ENCODE measurements at places on chromosomes 3 and 15.
A peak's percentile ranks its signal among the peaks of the same experiment; 100 is the strongest.

DNA sequence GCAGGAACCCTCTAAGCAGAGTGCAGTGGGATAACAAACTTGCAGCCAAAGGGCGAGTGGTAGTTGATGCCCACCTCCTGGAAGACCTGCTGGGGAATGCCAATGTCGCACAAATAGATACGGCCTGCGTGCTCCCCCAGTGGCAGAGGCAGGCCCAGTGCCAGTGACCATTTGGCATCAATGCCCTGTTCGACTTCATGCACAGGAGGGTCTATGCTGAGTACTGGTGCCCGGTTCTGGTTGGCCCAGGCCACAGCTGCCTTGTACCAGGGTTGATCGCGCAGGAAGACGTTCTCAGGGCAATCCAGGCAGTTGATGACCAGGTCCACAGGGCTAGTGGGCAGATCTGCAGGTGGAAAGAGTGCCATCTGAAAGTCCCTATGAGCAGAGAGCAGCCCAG, 17.0 kb downstream of the CLK3 start:
- DNase-seq = no peak

GRCh38 chr3:30226601-30227151, 379.7 kb upstream of the TGFBR2 start:
- DNase-seq = no peak

- no peak for DNase-seq
Measured at GRCh38 chr15:56734013-56734635, 815 bp upstream of the ZNF280D start.

- DNase-seq = peak; percentile 79
Measured at GRCh38 chr15:92881211-92881754, 18.8 kb upstream of the CHD2 start.

DNA sequence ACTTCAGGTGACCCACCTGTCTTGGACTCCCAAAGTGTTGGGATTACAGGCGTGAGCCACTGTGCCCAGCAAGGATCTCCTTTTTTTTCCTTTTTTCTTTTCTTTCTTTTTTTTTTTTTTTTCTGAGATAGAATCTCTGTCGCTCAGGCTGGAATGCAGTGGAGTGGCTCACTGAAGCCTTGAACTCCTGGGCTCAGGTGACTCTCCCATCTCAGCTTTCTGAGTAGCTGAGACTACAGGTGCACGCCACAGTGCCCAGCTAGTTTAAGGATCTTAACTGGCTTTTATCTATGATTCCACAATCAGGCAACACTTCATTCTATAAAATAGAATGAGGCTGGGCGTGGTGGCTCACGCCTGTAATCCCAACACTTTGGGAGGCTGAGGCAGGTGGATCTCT, 16.3 kb upstream of the NICN1 start:
- no peak for DNase-seq

- no peak for DNase-seq
Measured at GRCh38 chr15:90360746-90361145, 8.7 kb downstream of the ZNF774 start.

GRCh38 chr3:117761703-117762620, 1052.4 kb downstream of the TUSC7 start:
- no peak for DNase-seq

DNA sequence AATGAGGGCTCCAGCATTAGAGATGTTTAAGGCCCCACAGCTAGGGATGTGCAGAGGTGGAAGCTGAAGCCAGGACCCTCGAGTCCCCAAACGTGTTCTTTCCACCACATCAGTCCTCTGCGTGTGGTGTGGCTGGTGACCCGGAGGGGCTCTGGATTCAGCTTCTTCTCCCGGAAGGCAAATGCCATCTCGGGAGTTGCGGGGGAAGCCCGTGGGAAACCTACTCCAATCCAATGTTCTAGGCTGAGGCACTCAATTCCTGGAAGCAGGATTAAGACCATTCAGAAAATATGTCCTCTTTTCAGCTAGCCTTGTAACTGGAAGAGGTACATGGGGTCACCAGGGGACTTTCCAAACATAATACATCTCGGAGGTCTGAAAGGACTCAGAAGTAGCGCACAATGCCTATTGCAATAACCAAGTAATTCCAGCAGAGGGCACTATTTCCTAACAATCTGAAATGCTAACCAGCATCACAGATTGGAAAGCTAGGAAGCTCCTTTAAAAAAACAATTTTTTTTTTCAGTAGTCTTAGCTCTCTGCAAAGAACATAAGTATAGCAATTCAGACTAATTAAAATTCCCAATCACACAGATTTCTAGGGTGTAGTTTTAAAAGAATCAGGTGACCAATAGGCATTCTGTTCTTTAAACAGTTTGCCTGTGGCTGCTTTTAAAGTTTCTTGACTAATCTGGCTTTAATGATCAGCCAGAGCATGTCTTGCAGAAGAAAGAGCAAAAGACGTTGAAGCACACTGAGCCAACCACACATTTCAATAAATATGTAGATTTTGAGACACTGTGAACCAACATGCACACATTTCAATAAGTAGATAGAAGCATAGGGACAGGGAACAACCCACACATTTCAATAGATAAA, 36.1 kb downstream of the BNC1 start:
- DNase-seq = peak; percentile 69

DNA sequence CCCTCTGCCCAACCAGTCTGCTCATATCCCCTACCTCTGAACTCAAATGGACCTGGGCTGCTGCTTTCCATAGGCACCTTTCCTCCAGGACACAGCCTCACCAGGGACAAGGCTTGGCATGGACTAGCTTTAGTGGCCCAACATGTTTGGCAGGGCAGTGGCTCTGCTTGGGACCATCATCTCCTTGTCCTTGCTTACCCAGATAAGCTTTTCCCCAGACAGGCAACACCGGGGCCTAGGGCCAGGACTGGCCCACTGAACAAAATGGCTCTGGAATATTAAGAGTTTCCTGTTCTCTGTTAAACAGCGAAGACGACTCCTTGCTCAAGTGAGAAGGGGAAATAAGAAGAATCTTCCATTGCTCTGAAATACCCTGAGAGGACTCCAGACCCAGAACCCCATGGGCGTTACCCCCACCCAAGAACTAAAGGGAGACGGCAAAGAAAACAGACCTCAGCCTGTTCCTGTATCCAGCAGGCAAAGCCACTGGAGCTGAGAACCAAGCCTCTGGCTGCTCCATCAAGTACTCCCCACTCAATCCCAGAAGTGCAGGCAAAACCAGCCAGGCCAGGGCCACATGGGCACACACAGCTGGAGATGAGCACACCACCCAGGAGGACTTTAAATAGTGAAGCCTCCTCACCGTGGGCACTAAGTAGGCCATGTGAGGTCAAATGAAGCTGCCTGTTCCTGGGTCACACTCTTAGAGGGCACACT, 45.5 kb downstream of the CTNNB1 start:
- DNase-seq = no peak

GRCh38 chr3:171327441-171328174, 132.6 kb downstream of the TNIK start:
- no peak for DNase-seq

DNA sequence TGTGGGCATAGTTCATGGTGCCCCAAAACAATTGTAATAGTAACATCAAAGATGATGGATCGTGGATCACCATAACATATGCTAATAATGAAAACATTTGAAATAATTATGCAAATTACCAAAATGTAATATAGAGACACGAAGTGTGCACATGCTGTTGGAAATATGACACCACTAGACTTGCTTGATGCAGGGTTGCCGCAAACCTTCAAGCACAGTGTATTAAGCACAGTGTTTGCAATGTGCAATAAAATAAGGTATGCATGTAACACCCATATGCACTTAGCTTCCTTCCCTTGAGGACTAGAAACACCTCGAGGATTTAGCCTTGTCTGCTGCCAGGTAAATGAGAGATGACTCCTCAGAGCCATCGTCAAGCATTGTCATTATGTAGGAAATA, 10.9 kb upstream of the GJD2 start:
- DNase-seq = peak; percentile 11

DNA sequence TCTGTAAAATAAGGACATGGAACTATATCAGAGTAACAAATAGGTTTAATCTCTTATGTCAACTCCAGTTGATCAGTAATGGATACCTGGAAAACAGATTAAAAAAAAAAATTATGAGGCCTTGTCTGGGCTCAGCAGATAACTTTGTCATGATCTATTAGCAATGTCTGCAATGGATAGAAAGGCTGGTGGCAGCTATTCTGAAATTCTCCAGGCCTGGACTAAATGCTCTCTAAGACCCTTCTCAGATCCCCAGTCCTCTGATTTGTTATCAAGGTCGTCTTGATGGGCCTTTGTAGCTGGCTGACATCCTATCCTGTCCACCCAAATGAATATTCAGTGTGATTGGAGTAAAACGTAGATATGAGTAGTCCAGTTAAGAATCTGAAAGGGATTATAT, 13.7 kb downstream of the LRTM1 start:
- no peak for DNase-seq

- no peak for DNase-seq
Measured at GRCh38 chr3:49718858-49719213, 648 bp downstream of the AMIGO3 start.

GRCh38 chr15:82132742-82133141, 86.9 kb upstream of the MEX3B start:
- no peak for DNase-seq

GRCh38 chr3:127844326-127844942, 22.1 kb upstream of the MGLL start:
- no peak for DNase-seq

- no peak for DNase-seq
Measured at GRCh38 chr3:9778143-9779074, 8.7 kb upstream of the CAMK1 start.

- DNase-seq = no peak
Measured at GRCh38 chr15:23736033-23736673, 49.0 kb upstream of the NDN start.

DNA sequence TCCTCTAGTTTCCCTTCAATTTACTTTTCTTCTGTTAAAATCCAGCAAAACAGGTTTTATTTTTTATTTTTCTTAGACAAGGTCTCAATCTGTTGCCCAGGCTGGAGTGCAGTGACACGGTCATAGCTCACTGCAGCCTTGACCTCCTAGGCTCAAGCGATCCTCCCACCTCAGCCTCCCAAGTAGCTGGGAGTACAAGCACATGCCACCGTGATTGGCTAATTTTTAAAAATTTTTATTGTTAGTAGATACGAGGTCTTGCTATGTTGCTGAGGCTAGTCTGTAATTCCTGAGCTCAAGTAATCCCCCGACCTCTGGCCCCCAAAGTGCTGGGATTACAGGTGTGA, 41.6 kb downstream of the ILDR1 start:
- DNase-seq = no peak

- DNase-seq = no peak
Measured at GRCh38 chr3:98787181-98787580, 24.0 kb downstream of the ST3GAL6 start.

DNA sequence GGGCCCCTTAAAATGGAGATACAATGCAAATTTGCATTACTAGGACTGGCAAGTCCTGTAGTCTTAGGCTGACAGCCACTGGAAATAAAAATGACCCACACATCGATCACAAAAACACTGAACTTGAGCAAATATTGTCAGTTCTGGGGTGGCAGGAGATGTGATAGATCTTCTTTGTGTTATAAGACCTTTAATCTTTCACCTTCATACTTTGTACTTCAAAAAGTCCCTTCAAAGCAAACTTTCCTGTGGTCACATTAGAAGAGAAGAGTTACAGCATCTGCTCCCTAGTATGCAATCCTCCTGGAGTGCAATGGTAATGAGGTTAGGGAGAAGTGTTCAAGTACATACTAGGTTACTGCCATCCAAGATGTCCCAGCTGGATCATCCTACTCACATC, 149.4 kb upstream of the KCNMB2 start:
- DNase-seq = no peak

- no peak for DNase-seq
Measured at GRCh38 chr3:4950948-4951347, 28.3 kb upstream of the BHLHE40 start.

DNA sequence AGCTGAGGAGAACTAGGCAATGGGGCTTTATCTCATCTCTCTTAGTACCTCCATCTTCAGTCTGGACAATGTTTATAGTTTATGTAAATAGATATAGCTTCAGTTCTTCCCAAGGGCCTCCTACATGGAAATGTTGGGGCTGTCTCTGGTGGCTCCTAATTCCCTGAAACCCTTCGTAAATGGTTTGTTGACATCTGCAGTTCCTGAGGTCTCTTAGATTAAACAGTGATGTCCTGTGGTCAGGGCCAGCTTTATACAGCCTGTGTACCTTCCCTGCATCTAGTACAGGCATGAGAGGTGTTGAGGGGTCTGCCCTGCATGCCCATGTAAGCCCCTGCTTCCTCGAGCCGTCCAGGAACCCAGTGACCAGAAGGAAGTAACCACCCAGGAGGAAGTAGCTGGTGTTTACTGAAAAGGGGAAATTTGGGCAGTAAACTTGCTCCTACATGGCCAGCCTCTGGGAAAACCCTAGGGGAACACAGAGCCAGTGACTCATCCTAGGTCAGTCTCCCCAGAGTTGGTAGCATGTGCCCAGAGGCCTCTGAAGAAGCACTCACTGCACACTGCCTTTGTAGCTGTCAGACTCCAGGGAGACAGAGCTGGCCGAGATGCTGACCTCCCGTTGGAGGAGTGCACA, 4.7 kb upstream of the TBC1D2B start:
- no peak for DNase-seq

DNA sequence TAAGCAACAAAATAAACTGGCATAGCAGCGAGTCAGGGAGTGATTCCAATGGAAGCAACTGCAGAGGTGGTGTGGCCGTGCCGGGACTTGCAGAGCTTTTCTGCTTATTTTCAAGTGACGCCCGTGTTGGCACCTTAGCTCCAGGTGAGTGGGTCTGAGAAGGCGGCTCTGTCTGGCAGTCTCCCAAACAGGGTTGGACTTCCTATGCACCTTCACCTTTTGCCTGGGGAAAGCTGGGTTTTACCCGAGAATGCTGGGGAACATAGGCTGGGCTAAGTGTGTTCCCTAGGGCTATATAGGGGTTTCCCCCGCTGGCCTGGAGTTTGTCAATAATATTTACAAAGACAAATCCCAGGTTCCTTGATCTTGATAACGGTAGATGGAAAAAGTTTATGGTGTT, 179.9 kb upstream of the TBL1XR1 start:
- DNase-seq = no peak

GRCh38 chr3:133491481-133492059, 81.9 kb upstream of the CDV3 start:
- DNase-seq = no peak

DNA sequence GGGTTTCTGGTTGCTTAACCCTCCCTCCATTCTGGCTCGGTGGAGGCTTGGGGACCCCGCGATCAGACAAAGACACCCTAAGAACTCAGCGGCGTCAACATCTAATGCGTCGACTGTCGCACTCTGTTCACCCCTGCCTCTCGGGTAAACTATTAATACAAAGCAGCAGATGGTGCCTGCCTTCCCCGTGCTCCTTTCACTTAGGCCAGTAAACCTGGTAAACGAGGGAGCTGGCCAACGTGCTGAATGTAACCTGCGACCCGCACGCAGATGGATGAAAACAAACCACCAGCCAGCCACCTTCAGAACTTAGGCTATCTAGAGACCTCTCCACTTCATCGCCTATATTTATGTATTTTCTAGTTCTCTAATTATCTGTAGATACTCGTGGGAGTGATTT, 848 bp upstream of the CADPS start:
- DNase-seq = peak; percentile 67

DNA sequence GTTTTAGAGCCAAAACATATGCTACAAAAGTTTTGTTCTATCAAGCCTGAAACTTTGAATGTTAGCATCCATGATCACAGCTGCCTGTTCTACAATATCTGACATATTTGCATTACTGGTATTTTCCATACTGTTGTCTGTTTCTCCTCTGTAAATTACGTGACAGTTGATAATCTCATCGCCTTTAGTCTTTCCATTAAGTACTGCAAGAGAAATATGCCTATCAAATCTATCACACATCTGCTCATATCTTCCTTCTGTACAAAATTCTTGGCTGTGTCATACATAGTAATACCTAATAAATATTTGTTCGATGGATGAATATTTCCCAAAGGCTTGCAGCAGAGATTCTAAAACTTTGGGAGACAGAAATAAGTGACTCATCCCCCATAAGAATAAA, 717.3 kb downstream of the OTOL1 start:
- no peak for DNase-seq

Measured in NCI-H2171 treated with DMSO at 0.1 percent for 48 hours (cell line).